ENCODE measurements at places on chromosomes 2 and 18.

GRCh38 chr2:65397122-65397521, 35.3 kb downstream of the SPRED2 start:
- DNase-seq: no peak

DNA sequence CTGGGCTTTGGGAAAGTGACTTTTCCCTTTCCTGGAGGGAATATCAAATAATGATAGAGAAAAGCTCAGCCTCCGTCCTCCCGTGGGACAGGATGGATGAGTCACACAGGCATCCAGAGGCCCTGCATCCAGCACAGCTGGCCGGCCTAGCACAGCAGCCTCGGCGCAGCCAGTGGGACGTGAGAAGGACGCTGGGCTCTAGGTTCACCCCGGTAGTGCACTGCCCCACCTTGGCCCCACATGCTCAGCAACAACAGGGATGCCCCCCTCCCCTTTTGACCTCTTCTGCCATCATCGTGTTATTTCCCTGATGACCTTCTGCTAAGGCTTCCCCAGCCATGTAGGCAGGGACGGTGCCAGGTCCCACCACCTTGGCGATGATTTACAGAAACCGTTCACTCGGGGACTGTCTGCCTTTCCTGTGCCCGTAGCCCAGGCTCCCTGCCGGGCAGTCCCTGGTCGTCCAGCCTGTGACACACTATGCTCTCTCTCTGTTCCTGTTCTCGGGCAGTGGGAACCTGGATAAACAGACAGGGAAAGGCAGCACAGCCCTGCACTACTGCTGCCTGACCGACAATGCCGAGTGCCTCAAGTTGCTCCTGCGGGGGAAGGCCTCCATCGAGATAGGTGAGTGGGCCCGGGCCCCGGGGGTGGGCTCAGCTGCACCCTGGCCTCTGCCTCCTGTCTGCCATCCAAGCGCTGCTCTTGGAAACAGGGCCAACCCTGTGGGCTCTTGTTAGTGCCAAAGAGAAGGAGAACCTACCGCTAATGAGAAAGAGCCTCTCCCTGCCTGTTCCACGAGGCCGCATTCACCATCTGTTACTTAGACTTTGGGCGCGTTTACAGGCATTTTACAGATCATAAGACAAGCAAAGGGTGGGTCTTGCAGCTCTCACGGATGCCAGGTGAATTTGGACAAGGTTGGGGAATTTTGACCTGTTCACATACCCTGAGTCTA, 44.6 kb downstream of the ITGB1BP1 start:
- DNase-seq: no peak

DNA sequence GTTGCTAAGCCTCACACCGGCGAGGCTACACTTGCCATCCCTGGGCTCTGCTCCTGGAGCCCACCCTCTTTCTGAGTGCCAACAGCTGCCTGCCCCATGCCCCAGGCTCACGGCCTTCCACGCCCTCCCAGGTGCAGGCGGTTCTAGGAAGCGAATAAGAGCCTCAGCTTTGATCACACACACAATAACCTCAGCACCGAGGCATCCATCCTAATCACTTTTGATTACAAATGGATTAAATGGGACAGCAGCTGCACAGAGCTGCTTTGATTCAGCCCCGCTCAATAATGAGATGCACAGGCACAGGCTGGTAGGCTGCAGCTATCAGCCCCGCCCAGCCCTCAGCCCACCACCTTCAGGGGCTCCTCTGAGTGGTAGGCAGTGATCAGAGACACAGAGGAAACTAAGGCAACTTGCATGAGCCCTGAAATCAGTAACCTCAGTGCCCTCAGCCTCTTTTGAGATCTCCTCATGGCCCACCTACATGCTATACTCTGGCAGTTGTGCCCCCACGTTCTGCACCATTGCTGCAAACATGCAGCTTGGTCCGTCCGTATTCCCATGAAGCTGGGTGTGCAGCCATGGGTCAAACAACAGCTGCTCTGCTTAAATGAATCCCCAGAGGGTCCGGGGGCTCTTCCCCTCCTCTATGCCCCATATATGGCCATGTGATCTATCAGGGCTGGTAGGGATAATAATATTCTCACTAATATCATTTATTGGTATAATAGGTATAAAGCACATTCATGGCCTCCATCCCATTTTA, 171.4 kb downstream of the SETBP1 start:
- DNase-seq: no peak

DNA sequence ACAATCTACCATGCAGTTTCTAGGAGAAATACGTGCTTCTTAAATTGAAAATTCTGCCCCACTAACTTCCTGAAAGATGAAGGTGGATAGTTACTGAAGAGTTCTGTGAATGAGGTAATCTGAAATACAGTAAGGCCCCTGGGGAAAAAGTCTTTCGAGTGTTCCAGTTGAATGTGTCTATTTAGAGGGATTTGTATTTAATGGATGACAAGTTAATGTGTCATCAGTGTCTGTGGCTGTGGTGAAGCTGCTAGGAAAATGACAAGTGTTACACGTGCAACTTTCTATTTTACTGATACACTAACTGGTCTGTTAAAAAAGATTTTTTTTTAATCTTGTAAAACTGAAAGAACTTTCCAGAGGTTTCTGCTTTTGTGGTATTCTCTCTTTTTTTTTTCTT, 384.6 kb downstream of the STK39 start:
- DNase-seq: no peak

DNA sequence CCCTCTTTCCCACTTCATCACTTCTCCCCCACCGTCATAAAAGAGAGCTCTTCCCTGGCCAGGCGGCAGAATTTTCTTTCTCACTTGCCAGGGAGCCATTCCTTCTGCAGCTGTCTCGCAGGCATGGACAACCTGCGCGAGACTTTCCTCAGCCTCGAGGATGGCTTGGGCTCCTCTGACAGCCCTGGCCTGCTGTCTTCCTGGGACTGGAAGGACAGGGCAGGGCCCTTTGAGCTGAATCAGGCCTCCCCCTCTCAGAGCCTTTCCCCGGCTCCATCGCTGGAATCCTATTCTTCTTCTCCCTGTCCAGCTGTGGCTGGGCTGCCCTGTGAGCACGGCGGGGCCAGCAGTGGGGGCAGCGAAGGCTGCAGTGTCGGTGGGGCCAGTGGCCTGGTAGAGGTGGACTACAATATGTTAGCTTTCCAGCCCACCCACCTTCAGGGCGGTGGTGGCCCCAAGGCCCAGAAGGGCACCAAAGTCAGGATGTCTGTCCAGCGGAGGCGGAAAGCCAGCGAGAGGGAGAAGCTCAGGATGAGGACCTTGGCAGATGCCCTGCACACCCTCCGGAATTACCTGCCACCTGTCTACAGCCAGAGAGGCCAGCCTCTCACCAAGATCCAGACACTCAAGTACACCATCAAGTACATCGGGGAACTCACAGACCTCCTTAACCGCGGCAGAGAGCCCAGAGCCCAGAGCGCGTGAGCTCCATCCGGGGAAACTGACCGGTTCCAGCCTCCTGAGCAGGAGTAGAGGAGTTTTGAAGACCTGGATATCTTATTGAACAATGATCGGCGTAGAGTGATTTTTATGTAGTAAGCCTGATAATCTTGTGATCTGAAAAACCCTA, at the start of gene MSGN1:
MSGN1 (plus strand) TSS at position 65 of the 850 bp plus-strand sequence; CDS start at position 124, 59 bp downstream.
- DNase-seq: no peak

GRCh38 chr2:54818226-54818625, 94.8 kb downstream of the EML6 start:
- no peak for DNase-seq
